SJCRH30 (cell line): ENCODE measurements at places on chromosomes 3 and 15.

DNA sequence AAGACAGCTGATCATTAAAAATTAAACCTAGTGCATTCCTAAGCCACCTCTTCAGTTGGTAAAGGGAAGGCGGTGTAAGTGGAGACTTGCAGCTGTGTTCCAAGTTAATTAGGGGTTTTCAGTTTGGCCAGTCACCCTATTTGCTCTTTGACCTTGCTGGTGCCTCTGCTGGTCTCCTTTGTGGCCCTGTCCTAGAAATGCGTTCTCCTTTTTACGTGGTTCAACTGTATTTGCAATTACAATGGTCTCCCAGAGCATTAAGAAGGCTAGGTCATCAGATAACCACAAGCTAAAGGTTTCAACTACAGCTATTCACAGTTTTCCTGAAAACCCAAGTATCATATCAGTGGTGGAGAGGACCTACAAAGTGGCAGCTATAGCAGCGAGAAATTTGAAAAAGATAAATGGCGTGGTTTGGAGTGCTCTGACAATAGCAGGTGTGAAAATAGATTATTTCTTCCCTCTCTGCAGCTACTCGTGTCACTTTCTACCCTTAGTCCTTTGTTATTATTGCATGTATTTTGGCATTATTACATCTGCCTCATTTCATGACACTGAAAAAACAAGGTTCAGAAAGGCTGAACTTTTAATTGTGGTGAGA lies 203.5 kb upstream of the TBC1D5 start:
- peak; percentile 15 for DNase-seq

DNA sequence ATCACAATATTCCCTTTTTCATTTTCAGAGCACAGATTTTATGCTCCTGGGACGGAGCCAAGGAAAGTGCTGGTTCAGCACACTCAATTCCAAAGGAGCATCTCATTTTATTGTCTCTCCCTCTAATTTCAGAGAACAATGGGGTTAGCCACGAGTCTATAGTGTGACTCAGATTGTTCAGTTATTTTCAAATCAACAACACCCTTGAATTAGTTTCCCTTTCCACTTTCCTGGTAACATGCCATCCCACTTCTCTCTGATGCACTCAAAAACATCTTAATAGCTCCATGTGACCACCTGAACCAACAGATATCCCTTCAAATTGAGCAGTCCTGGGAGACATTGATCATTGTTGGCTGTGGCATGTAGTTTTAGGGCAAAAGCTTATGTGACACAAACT lies 389.7 kb upstream of the MDFIC2 start:
- DNase-seq, result no peak

DNA sequence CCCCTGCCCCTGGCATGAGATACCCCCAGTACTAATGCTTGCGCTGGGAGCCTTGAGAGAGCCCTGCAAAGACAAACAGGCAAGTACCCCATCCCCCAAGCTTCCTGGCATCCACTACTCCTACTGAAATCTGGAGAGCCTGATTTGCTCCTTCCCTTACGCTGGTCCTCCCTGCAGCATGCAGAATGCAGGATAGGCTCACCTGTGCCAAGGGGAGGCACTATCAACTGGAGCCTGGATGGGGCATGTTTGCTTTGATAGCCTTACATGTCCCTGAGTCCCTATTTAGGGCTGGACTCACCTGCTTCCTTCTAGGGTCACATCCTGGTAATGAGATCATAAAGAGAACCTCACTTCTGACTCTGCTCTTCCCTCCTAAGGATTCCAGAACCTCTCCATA lies 42.9 kb downstream of the RAB11A start:
- no peak for DNase-seq

- DNase-seq, result peak; percentile 42
These were observed 217.8 kb downstream of the CHST2 start for GRCh38 chr3:143337387-143337786.

- no peak for DNase-seq
These were observed 1460.1 kb downstream of the OTOL1 start for GRCh38 chr3:162956711-162957110.

DNA sequence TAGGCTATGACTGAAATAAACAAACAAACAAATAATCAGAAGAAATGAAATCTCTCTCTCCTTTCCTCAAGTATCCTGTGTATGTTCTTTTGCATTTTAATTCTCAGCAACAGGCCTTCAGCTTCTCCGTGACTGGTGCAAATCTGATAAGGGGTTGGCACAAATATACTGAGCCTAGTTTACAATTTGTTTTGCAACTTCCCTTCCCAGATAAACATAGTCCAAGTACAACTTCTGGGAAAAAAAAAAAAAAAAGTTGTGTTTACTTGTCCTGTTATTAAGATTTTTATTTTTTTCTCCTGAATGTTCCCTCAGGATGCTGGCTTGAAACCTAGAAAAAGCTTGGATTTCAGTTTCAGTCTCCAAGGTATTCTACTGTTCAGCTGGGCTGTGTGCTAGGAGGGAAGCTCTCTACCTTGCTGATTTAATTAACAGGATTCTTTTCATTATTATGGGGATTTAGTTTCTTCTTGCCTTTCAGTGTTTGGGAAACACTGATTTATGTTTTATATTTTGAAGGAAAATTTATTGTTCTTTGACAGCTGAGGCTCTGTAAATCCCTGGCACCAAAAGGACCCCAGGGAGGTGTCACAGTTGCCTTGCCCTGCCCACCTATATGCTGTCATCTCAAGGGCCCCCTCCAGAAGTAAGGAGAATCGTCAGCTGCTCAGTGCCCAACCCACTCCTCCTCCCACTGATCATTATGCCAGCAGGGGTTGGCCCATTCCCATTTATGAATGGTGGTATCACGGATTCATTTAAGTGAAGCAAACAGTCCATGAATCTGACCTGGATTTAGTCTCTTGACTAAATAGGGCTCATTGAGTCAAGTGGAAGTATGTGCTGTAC lies 185.2 kb downstream of the MEIS2 start:
- no peak for DNase-seq

- DNase-seq, result peak; percentile 9
These were observed 41.9 kb downstream of the MEIS2 start for GRCh38 chr15:37058316-37058985.

GRCh38 chr15:91472316-91472756 lies 372.3 kb downstream of the SV2B start:
- DNase-seq, result no peak

GRCh38 chr3:186871403-186871924 lies 29.0 kb downstream of the ADIPOQ start:
- DNase-seq, result no peak

DNA sequence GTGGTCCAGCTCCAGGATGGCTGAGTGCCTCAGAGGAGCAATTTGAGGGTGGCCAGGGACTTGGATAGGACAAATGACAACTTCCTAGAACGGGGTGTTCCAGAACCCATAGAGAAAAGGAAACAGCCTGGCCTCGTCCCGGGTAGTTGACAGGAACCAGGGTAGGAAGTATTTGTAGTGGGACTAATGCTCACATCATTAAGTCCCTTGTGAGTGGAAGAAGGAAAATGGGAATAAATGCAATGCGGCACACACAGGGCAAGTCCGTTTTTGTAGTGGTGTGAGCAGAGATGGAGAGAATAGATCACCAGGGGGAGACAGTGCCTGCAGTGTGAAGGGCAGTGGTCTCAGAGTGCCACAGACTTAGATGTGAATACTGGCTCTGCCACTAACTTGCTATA lies 19.6 kb downstream of the TIMP4 start:
- no peak for DNase-seq

GRCh38 chr15:36907295-36907694 lies 193.1 kb downstream of the MEIS2 start:
- DNase-seq, result no peak

DNA sequence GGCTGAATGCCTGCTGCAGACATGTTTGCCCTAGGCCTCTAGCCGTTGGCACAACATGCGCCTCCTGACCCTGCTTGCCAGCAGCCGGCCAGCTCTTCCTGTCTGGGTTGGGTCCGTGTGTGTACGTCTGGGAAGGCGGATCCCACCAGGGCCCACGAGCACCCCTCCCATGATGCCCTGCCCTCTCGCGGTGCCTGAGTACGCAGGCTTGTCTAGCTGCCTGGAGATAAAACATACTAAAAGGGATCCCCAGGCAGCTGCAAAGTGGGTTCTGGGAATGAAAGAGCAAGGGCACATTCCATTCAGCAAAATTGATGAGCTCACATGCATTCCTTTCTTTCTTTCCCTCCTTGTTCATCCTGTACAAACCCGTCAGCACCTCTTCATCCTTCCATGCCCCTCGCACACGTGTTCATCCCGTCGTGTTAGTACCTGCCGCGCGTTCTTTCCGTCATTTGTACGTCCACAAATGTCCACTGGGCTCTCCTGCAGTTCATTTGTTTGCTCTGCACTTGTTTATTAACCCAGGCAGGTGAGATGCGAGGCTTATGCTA lies 74.3 kb downstream of the FBLN2 start:
- DNase-seq, result peak; percentile 31

GRCh38 chr3:49260806-49261324 lies 16.2 kb downstream of the C3orf62 start:
- DNase-seq, result no peak

- no peak for DNase-seq
These were observed 384.2 kb downstream of the CGGBP1 start for GRCh38 chr3:87674397-87675161.

DNA sequence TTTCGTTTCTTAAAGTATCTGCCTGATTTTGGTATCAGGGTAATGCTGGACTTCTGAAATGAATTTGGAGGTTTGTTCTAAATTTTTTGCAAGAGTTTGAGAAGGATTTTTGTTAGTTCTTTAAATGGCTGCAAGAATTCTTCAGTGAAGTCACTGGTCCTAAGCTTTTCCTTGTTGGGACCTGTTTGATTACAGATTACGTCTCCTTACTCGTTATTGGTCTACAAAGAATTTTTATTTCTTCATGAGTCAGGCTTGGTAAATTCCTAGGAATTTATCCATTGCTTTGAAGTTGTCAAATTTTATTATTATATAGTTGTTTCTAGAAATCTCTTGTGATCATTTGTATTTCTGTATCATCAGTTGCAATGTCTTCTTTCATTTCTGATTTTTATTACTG lies 196.0 kb downstream of the DPH6 start:
- no peak for DNase-seq

GRCh38 chr3:9793161-9793781 lies 389 bp downstream of the ARPC4 start:
- no peak for DNase-seq

DNA sequence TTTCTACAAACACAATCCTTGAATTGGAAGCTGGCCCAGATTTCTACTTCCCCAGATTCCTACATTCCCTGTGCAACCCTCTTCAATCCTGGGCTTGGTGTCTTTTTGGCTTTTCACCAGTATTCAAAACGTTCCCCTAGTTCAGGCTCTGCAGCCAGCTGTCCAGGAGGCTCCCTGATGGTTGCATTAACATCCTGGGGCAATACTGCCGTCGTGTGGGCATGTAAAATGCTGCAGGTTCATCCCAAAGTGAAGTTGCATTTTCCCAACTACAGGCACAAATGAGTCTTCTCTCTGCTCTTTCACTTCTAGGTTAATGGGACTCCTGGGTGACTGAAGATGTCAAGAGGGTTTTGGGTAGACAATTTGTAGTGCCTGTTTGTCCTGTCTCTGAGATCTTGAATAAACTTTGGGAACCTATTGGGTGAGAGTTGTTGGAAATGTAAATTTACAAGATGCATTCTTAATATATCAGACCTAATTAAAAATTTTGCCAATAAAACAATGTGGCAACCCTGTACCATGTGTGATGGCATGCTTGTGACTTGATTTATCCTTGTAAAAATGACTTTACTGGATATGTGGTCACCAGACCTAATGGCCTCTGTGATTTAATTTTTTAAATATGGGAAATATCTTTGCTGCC lies 28.6 kb downstream of the SOX14 start:
- peak; percentile 45 for DNase-seq

GRCh38 chr3:67691207-67691606 lies 36.8 kb upstream of the SUCLG2 start:
- no peak for DNase-seq

DNA sequence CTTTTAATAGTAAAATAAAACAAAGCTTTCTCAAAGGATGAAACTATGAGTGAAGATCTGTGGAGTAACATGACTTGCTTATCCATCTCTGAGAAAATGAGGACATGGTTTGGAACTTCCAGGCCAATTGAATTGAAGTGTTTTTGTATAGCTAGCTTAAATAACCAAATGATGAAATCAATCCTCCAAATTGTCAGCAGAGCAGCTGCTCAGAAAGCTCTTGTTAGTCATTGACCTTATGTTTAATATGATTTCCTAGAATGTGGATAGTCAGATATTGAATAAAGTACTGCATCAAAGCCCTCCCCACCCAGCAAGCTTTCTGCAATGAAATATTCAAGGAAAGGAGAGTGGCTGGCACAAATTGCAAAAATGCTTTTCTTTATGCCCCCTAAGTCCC lies 437.2 kb downstream of the MFSD1 start:
- DNase-seq, result no peak

- no peak for DNase-seq
These were observed 19.1 kb upstream of the EPB42 start for GRCh38 chr15:43239732-43240491.

GRCh38 chr15:74265046-74265639 lies 29.0 kb downstream of the CCDC33 start:
- peak; percentile 63 for DNase-seq

DNA sequence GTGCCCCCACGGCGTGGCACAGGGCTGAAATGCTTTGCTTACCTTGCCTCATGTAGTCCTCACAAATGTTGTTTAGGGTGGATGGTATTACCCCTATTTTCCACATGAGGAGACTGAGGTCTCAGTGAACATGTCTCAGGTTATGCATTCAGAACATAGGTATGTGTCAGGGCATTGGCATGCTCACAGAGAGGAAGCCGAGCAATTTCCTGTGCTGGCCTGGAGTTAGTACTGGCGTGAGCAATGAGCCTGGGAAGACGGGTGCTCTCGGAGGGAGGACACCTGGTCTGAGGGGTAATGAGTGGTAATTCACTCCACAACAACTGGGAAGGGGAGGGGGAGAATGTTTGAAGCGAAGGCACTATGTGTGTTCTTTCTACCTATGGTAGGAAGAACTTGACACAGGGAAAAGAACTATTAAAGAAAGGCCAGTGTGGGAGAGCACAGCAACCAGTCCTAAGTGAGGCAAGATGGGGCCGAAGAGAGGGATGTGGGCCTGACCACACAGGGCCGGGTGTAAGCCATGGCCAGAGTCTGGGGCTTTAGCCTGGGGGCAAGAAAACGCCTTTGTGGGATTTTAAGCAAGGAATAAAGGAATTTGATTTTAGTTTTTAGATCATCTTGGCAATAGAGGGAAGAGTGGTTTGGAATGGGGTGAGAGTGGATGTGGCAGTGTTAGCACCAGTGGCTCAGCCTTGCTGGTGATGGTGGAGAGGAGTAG lies 4.9 kb upstream of the FAM131A start:
- no peak for DNase-seq

- peak; percentile 82 for DNase-seq
These were observed 4.0 kb upstream of the SMCO1 start for GRCh38 chr3:196518966-196519717.

- no peak for DNase-seq
These were observed 73.4 kb downstream of the PLXNA1 start for GRCh38 chr3:127056281-127056680.

- no peak for DNase-seq
These were observed 227.9 kb downstream of the PYDC2 start for GRCh38 chr3:191688756-191689433.

DNA sequence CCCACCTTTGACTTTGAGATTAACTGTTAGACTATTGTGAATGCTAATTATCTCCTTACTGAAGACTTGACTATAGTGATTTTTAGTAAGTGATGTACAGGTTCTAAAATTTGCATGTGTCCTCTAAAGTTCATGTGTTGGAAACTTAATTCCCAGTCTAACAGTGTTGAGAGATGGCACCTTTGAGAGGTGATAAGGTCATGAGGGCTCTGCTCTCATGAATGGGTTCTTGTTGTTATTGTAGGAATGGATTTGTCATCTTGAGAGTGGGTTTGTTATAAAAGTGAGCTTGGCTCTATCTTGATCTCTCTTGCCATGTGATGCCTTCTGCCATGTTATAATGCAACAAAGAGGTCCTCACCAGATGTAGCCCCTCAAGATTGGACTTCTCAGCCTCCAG lies 18.9 kb upstream of the LMOD3 start:
- DNase-seq, result no peak
